ENCODE measurements at places on chromosomes 2 and 18.

- no peak for DNase-seq
Observed at GRCh38 chr2:1186421-1186820, 226.8 kb upstream of the TPO start.

GRCh38 chr2:2590841-2591541 lies 259.9 kb upstream of the MYT1L start:
- DNase-seq = no peak

GRCh38 chr2:58350484-58350883 lies 109.4 kb upstream of the FANCL start:
- no peak for DNase-seq

DNA sequence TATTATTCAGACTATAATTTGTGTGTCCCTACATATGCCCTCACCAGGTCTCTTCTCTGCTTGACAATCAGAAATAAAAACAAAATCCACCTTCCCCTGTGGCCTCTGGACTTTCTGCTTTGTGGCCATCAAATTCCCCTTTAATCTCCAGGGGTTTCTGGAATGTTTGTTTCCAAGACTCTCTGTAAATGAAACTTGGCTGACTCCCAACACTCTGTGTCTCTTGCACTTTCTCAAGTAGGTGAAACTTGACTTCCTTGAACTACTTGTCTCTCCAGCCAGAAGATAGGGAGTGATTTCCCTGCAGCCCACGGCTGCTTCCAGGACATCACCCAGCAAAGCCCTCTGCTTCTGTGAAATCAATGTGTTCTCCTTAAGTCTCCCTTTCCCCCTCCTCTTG lies 54.1 kb upstream of the AQP4 start:
- no peak for DNase-seq

DNA sequence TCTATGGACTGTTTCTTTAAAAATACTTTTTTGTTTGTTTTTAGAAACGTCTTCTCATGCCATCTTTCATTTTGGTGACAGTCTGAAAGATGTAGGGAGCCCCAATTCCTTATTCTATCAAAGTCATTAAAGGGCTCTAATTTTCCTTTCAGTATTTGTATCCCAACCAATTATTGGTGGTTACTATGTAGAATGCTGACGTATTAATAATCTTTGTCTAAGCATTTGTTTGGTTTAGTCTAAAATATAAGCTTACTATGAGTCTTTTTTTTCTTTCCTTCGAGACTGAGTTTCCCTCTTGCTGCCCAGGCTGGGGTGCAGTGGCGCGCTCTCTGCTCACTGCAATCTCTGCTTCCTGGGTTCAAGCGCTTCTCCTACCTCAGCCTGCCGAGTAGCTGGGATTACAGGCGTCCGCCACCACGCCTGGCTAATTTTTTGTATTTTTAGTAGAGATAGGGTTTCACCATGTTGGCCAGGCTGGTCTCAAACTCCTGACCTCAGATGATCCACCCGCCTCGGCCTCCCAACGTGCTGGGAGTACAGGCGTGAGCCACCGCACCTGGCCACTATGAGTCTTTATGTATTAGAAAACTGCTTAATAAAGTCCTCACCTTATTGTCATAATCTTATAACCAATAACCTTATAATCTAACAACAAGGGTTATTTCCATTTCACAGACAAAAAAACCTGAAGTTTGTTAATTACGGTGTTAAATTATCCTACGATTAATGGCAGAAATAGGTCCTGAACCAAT lies 849 bp upstream of the VRK2 start:
- DNase-seq = no peak

DNA sequence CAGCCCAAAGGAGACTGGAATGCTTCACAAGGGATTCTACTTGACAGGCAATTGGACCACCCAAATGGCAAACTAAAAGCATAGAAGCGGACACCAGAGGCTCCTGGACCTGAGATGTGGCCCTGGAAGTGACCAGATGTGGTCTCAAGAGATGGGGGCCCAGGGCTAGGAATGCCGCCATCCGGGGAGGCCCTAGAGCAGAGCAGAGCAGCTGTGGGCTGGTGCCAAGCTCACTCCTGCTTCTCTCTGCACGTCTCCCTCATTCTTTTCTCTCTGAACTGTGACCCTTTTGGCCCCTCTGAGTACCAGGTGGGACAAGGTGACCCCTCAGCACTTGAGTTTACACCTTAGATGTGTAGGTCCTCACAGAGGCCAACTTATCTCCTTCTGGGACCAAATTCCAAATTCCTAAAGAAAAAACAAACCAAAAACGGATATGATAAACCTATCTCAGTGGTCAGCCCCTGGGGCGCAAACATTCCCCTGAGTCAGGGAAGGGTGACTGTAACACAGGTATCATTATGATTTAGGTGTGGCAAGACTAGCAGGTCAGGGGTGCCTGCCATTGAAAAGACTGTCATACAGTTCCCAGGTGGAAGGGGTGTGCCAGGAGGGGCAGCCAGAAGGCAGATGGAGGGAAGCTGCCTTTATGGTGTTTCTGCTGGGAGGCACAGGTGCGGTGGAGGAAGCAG lies 6.5 kb upstream of the IL1R2 start:
- DNase-seq = no peak

DNA sequence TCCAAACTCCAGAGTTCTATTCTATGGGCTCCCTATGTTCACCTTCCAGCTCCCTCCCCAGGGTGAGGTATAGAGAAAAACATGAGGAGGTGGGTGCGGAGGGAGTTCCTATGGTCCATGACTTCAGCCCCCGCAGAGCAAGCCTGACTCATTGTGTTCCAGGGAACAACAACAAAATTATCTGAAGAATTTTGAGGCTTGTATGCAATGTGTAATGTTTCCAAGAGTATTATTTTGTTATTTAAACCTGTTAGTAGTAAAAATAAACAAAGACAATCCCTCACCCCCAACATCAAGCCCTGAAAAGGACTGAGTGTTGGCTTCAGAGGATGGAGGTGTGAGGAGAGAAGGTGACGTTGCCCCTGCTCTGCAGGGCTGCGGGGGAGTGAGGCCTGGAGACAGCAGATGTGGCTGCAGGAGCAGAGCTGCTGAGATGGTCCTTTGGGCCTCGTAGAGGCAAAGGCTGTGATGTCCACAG lies 29.0 kb downstream of the LAMA3 start:
- no peak for DNase-seq

- no peak for DNase-seq
Observed at GRCh38 chr2:155930312-155930711, 402.2 kb downstream of the NR4A2 start.

GRCh38 chr2:204152616-204153015 lies 216.1 kb downstream of the ICOS start:
- no peak for DNase-seq
